ENCODE measurements at places on chromosomes 5 and 9. TPM values are rescaled to one million over a fixed set of nuclear protein-coding genes. Genes with fewer than 3 reads are reported as not detected.

CSF2 gene
- not detected for total RNA-seq

ASPN gene
- 4.6 TPM for total RNA-seq

CCL21 gene
- not detected for total RNA-seq

THBS4 gene
- 3.7 TPM for total RNA-seq

CFAP157 gene
- total RNA-seq: 0.39 TPM

C9orf50 gene
- total RNA-seq: not detected

ADAM19 gene
- 0.60 TPM for total RNA-seq

GRCh38 chr5:18216729-18217128 lies 582.5 kb downstream of the TAF11L14 start:
- DNase-seq: no peak

DNA sequence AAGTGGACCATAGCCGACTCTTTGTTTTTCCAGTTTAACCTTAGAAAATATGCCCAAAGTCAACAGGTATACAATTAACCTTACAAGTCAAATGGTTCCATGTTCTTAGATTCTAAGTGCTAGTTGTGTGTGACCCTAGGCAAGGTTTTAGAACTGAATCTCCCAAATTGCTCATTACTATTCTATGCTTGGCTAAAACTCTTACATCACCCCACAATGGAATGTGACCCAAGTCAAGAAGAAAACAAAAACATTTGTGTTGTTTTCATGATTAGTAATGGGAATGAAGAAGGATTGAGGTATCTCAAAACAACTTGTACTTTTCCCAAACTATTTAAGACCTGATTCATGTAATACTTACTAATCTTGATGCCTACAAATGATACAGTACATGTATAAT lies 159.2 kb downstream of the ARRDC3 start:
- no peak for DNase-seq

- DNase-seq: no peak
Observed at GRCh38 chr9:78963911-78964310, 607.9 kb upstream of the TLE4 start.

GRCh38 chr5:147450606-147451005 lies 59.3 kb downstream of the DPYSL3 start:
- DNase-seq: no peak

- DNase-seq: no peak
Observed at GRCh38 chr9:94643176-94643575, 3.9 kb upstream of the FBP1 start.

- no peak for DNase-seq
Observed at GRCh38 chr9:101381833-101382342, 2.9 kb downstream of the BAAT start.

DNA sequence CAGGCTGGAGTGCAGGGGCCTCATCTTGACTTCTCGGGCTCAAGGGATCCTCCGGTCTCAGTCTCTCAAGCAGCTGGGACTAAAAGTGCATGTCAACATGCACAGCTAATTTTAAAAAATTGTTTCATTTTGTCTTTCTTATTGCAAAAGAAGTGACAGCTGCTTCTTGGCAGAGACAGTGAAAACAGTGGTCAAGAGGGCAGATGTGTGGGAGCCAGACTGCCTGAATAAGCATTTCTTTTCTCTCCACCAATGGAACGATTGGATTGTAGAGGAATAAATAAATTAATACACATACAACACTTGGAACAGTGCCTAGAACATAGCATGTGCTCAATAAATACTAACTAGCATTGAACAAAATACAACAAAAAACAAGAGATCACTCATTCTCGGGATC lies 27.4 kb upstream of the KIF4B start:
- DNase-seq: no peak

DNA sequence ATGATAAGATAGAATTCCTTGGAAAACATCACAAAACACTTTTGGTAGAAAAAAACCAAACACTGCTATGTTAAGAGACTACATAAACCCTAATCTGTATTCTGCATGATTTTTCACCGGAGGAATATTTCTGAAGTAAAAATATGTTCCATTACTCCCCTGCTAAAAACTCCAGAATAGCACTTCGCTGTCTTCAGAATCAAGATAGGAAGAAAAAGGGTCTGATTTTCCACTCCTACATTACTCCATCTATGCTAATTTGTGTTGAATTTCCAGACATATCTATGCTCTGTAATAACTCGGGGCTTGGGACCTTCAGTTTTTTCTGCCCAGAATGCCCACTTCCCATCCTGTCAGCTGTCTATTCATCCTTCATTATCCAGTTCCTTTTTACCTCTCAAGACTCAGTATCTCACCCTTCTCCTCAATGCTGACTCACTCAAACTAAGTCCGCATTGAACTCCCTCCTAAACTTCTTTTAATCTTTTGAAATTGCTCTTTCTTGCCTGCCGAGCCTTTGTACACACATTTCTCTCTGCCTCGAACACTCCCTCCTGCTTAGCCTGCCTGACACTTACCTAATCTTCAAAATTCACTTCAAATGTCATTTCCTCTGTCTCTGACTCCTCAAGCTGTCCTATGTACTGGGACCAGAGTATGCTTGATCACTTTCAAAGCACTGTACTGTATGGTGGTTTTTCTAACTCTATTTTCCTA lies 171.0 kb downstream of the ARRDC3 start:
- no peak for DNase-seq

DNA sequence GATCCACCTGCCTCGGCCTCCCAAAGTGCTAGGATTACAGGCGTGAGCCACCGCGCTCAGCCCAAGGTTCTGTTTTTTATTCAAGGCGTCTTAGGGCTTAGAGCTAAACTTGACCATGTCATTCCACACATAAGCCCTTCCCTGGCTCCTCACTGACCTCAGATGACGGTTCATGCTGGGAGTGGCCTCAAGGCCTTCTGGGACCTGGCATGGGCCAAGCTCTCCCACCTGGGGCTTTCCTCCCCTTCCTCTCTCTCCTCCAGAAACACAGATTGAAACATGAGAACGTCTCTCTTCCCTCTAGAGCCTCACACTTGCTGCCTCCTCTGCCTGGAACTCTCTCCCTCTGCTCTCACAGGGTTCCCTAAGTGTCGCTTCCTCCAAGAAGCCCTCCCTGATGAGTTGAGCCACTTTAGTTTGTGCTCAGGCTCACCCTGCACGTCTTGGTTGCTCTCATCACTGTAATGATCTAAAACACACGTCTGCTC lies 155.6 kb upstream of the IER5L start:
- peak; percentile 46 for DNase-seq

DNA sequence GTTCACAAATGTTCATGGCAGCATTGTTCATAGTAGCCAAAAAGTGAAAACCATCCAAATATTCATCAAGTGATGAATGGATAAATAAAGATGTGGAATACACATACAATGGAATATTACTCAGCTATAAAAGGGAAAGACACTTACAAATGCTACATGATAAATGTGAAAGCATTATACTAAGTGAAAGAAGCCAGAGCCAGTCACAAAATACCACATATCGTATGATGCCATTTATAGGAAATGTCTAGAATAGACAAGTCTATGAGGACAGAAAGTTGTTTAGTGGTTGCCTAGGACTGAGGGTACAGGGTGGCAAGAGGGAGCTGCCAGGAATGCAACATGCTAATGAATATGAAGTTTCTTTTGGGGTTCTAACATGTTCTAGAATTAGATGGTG lies 148.7 kb downstream of the DEPDC1B start:
- no peak for DNase-seq

DNA sequence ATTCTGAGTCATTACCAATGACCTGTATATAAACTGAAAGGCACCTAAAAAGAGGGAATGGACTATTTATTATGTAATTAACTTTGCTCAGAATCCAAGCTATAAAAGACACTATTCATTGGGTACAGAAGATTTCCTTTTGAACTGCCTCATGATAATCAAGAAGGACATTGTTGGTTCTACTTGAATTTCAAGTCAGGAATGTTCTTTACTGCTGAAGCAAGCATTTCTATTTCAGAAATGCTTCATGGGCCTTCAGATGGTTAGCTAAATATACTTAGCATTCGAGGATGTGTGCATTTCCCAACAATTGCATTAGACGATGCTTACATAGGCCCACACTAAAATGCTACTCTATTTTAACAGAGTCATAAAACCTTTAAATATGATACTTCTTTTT lies 658.2 kb upstream of the DMAC1 start:
- DNase-seq: no peak
